ENCODE measurements at places on chromosomes 12 and 14.

GRCh38 chr14:74898694-74899093, 17.0 kb downstream of the DLST start:
- no peak for DNase-seq

GRCh38 chr12:5581019-5581418, 149.1 kb downstream of the NTF3 start:
- no peak for DNase-seq

- no peak for DNase-seq
Measured at GRCh38 chr14:54350203-54350602, 46.6 kb upstream of the CDKN3 start.

DNA sequence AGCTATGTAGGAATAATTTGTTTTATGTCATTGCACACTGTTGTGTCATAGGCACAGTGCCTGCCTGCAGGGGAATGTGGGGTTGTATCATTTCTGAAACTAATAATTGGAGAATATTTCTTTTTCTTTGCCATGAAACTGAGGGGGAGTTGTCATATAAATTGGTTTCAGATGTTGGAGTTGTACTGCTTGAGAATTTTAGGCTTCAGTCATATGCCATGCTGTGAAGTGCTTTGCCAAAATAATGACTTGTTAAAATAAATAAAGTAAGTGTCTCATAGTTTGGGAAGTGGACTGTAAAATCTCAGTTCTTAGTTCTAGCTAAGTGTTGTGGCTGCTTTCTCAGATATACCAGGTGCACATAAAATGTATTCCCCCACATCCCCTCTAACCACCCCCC, 116.8 kb downstream of the DAAM1 start:
- DNase-seq, result no peak

DNA sequence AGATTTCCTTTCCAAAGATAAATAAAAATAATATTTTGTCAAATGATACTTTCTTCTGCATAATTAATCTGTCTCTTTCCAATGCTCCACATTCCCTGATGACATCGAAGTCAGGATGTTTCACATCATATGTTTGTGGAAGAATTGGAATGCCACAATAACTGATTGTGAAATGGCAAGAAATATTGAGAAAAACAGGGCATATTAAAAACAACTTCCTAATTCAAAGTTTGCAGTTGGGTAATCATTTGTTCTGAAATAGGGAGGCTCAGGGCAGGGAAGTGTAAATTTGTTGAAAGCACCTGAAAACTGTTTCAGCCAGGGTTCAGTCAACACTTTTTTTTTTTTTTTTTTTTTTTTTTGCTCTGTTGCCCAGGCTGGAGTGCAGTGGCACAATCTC, 50.7 kb downstream of the BCAT1 start:
- DNase-seq, result no peak

DNA sequence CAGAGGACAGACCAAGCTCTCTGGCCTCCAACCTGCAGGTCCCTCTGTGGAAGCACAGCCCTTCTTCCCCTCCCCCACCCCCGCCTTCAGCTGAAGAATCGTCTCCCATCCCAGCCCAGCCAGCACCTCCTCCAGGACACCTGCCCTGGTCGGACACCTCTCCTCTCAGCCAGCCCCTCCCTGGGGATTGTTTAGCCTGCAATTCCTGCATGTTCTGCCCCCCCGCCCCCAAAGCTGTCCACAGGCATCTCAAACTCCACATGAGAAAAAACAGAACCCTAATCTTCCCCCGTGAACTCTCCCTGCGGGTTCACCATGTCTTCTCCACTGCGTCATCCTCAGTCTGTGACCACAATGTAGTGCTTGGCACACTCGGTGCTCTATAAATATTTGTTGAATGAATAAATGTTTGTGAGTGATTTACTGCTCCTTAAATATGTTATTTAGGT, 24.1 kb downstream of the PRIMA1 start:
- no peak for DNase-seq

DNA sequence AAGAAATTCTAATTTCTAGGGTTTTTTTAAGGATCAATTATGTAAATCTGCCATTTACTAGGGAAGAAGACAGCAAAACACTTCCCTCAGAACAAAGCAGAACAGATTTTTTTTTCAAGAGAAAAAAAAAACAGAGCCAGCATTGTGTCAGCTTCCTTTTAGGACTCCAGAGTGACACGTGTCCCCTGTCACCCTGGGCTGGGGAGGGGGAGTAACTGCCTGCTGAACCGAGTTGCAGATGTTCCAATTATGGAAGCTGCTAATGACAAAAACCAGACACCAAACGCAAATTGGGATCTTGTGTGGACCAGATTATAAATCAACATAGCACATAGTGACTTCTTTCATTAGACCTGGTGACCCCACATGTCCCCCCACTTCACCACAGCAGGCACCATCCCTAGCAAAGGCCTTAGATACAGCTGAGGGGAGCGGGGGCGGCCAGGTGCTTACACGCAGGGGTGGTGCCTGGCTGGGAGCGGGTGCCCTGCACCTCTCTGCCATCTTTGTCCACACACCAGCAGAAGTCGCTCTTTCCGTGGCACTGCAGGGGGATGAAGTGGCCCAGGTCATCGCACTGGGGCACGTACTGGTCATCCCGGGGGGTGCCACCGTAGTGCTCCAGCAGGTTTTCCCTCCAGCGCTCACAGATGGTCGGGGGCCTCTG, 25.4 kb downstream of the RTRAF start:
- DNase-seq, result no peak

DNA sequence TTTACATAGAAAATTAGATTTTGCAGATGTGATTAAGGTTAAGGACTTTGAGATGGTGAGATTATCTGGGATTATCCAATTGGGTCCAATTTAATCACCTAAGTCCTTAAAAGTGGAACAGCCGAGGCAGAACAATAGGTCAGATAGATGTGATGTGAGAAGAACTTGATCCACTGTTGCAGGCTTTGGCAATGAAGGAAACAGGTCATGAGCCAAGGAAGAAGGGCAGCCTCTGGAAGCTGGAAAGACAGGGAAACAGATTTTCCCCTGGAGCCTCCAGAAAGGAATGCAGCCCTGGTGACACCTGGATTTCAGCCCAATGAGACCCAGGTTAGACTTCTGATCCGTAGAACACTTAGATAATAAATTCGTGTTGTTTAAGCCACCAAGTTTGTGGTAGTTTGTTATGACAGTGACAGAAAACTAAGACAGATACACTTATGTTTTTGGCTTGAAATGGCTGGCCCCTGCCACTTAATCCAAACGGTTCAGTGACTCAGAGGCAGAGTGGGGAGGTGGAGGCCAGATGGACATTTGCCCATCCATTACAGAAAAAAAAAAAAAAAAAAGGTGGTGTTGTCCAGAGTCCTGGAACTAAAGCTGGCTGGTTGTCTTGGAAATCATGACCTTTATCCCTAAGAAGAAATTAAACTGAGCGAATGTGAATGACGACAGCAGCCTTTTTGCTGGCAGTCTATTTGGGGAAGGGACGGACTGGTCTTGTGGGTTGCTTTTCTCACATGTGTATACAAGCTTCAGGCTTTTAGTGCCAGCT, 181.9 kb upstream of the NRXN3 start:
- no peak for DNase-seq
